ENCODE measurements at places on chromosomes 4 and X. TPM values are rescaled to one million over a fixed set of nuclear protein-coding genes. Genes with fewer than 3 reads are reported as not detected.

GRCh38 chr4:67687636-67688035, 13.3 kb downstream of the UBA6 start:
- H3K27me3 ChIP-seq: no peaks in the 10 kb centered on the region
- no peak overlapping the region for H3K27ac ChIP-seq
- no peaks in the 10 kb centered on the region for H3K4me1 ChIP-seq
- no peak overlapping the region for H3K4me3 ChIP-seq
- no peak for DNase-seq

Gene SMAD1
- 22.6 TPM for total RNA-seq

DNA sequence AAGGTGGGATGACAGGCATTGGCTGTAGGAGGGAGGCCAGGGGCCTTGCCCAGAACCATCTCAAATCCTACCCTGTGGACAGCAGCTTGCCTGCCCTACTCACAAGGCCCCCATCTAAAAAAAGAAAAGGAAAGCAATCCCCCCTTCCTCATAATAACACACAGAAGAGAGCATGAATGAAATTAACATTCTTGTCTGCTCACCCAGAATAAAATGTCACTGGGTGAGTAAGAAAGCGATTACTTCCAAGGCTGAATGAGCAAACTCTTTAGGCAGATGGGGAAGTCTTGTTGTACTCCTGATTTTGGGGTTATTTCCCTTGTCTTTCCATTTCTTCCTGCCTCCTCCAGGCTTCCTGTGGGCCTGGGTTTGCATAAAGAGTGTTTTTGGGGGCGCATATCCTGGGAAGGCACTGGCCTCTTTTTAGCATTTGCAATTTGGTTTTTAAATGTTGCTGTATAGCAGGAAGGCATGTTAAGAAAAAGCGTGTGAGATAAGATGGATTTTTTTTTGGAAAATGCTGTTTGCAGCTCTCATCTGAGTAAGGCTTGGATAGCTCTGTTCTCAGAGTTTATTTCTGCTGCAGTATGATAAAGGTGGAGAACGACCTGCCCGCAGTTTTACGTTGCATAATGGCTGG, 248.3 kb upstream of the GATB start:
- H3K4me3 ChIP-seq: no peak overlapping the region
- H3K4me1 ChIP-seq: peaks cover 16% of the 10 kb centered on the region
- DNase-seq: no peak
- no peaks in the 10 kb centered on the region for H3K27me3 ChIP-seq
- H3K27ac ChIP-seq: no peak overlapping the region

- H3K4me1 ChIP-seq: no peaks in the 10 kb centered on the region
- H3K4me3 ChIP-seq: no peak overlapping the region
- DNase-seq: peak; percentile 55
- H3K36me3 ChIP-seq: no peaks in the 10 kb centered on the region
- H3K27ac ChIP-seq: no peak overlapping the region
Measured at GRCh38 chr4:76867880-76868655, 29.9 kb downstream of the SOWAHB start.

DNA sequence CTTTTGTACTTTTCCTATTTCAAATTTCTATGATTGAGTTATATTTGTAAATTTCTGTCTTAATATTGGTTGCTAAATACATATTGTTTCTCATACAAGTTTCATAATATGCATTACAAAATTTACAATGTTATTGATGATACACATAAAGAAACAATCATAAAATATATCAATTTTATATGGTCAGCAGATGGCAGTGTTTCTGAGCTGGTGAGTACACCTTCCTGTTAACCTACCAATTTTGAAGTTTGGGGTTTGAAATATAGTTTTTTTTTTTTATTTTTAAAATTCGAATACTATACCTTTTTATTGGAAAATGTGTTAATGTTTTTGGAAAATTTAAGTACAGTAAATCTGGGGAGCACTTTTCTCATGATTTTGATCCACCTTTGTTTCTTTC, 1953.1 kb upstream of the ADGRL3 start:
- no peaks in the 10 kb centered on the region for H3K36me3 ChIP-seq
- H3K4me3 ChIP-seq: no peak overlapping the region
- H3K27me3 ChIP-seq: no peaks in the 10 kb centered on the region
- no peaks in the 10 kb centered on the region for H3K4me1 ChIP-seq
- no peak for DNase-seq

GRCh38 chr4:1084796-1085403, 28.5 kb downstream of the RNF212 start:
- no peaks in the 10 kb centered on the region for H3K4me1 ChIP-seq
- H3K27me3 ChIP-seq: no peaks in the 10 kb centered on the region
- H3K4me3 ChIP-seq: no peak overlapping the region
- no peak overlapping the region for H3K27ac ChIP-seq

DNA sequence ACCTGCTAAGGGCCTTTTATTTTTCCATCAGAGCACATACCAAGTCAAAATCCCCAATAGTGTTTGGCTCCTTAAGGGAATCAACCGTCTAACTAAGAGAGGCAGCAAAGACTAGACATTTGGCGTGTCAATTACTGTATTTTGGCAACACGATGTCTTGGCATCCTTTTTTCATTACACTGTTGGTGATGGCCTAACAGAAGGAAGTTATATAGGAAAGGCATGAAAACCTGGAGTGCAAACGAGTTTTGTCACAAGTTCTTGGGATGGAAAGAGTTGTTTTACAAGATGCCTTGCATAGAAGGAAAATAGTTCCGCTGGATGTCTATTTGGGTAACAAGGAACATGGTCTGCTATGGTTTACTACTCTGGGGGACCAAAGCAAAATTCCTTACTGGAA, 119.2 kb upstream of the TTC29 start:
- H3K27ac ChIP-seq: no peak overlapping the region
- no peak overlapping the region for H3K4me3 ChIP-seq
- no peaks in the 10 kb centered on the region for H3K36me3 ChIP-seq
- no peaks in the 10 kb centered on the region for H3K27me3 ChIP-seq

Gene RUFY3
- total RNA-seq: 36.0 TPM

- no peak overlapping the region for H3K27ac ChIP-seq
- DNase-seq: no peak
Measured at GRCh38 chr4:38624311-38624710, 39.7 kb upstream of the KLF3 start.

- no peaks in the 10 kb centered on the region for H3K4me1 ChIP-seq
- H3K27me3 ChIP-seq: no peaks in the 10 kb centered on the region
- DNase-seq: no peak
- no peak overlapping the region for H3K4me3 ChIP-seq
- no peaks in the 10 kb centered on the region for H3K36me3 ChIP-seq
Measured at GRCh38 chr4:20639346-20639745, 60.9 kb upstream of the PACRGL start.

Gene SLC6A14
- total RNA-seq: not detected

- H3K36me3 ChIP-seq: no peaks in the 10 kb centered on the region
- DNase-seq: no peak
- no peak overlapping the region for H3K27ac ChIP-seq
- no peaks in the 10 kb centered on the region for H3K4me1 ChIP-seq
- H3K4me3 ChIP-seq: no peak overlapping the region
- H3K27me3 ChIP-seq: no peaks in the 10 kb centered on the region
Measured at GRCh38 chr4:174273930-174274329, 9.5 kb downstream of the FBXO8 start.

Gene CCDC160
- 2.4 TPM for total RNA-seq

Gene RTL3
- not detected for total RNA-seq

- peak overlapping the region; percentile 52 for H3K27ac ChIP-seq
- H3K36me3 ChIP-seq: no peaks in the 10 kb centered on the region
- DNase-seq: no peak
- peak overlapping the region; percentile 77 for H3K4me3 ChIP-seq
- H3K4me1 ChIP-seq: no peaks in the 10 kb centered on the region
Measured at GRCh38 chrX:108439961-108440696, 491 bp downstream of the COL4A5 start.

DNA sequence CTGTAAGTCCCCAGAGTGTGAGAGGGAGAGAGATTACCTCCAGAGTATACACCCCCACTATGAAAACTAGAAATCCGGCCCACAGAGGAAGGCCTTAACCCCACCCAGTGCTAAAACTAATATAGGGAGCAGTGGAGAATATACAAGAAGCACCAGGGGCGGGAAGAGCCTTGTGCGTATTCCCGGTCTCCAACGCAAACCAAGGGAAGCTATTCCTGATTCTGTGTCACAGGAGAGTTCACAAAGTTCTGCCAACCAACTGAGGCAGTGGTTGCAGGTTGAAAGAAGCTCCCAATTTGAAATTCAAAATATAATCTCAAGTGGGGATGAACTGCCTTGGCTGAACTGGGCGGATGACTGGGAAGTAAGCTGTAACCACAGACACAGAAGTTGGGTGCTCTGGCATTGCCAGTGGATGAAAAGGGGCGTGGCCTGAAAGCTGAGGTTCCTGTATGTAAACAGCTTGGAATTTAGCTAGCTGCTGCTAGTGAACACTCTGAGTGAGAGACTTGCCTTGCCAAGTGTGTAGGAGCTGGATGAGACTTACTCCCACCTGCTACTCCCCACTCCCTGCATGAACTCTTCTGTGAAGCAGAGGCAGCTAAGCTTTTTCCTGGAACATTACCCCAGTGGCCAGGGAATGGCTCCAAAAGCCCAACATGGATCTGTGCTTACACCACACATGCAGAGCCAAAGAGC, 32.7 kb downstream of the ELF2 start:
- H3K4me1 ChIP-seq: peaks cover 12% of the 10 kb centered on the region
- no peak overlapping the region for H3K4me3 ChIP-seq
- DNase-seq: no peak
- peak overlapping the region; percentile 60 for H3K27ac ChIP-seq

Gene TMLHE
- 8.6 TPM for total RNA-seq

GRCh38 chr4:124433500-124433899, 279.0 kb downstream of the ANKRD50 start:
- H3K4me1 ChIP-seq: no peaks in the 10 kb centered on the region
- no peak overlapping the region for H3K27ac ChIP-seq
- no peak overlapping the region for H3K4me3 ChIP-seq
- H3K27me3 ChIP-seq: no peaks in the 10 kb centered on the region

DNA sequence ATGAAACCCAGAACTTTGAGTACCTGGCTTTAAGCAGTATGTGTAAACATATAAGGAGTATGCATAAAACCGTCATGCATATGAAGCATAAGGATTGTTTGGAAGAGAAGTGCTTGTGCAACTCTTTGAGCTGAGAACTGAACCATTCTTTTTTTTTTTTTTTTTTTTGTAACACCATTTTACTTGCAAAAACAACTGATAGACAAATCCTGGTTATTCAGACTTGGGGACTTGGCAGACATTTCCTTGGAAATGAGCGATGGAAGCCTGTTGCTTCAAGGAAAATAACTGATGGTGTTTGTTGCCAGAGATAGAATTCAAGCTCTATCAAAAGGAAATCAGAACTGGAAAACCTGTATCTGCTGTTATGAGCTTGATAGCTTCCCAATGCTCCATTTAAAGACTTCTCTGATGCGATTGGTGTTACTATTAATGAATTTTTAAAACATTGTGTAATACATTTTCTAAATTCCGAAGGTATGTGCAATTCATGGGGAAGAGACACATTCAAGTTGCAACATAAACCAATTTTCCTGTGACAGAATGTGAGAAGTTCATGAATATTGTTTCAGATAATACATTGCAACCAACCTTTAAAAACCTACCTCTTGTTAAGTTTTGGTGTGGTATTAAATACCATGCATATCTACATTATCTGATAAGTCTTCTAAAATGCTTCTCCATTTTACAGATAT, 47.0 kb upstream of the FAT1 start:
- H3K4me1 ChIP-seq: peaks cover 1% of the 10 kb centered on the region
- no peak for DNase-seq
- H3K4me3 ChIP-seq: no peak overlapping the region

Gene PROM1
- total RNA-seq: 65.4 TPM

- no peak overlapping the region for H3K4me3 ChIP-seq
- peaks cover 10% of the 10 kb centered on the region for H3K4me1 ChIP-seq
- H3K36me3 ChIP-seq: no peaks in the 10 kb centered on the region
- no peak for DNase-seq
- H3K27ac ChIP-seq: no peak overlapping the region
- no peaks in the 10 kb centered on the region for H3K27me3 ChIP-seq
Measured at GRCh38 chrX:68867458-68868112, 38.8 kb downstream of the EFNB1 start.

DNA sequence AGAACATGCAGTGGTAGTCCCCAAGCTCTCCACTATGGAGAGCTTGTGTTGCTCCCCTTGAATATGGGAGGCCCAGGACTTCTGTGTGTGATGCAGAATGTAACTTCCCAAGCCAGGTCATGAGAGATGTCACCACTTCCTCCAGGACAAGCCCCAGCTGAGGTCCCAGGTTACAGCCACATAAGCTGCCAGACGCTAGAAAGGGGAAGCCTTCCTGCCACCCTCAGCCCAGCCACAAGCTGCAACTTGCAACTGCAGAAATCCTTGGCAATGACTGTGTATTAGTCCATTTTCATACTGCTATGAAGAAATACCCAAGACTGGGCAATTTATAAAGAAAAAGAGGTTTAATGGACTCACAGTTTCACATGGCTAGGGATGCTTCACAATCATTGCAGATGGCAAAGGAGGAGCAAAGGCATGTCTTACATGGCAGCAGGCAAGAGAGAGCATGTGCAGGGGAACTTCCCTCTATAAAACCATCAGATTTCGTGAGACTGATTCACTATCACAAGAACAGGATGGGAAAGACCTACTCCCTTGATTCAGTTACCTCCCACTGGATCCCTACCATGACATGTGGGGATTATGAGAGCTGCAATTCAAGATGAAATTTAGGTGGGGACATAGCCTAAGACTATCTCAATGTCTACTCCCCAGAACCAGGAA, 91.5 kb upstream of the DHX15 start:
- no peak overlapping the region for H3K27ac ChIP-seq
- H3K4me3 ChIP-seq: no peak overlapping the region
- no peaks in the 10 kb centered on the region for H3K27me3 ChIP-seq

GRCh38 chrX:13581554-13581953, 12.2 kb downstream of the EGFL6 start:
- no peak overlapping the region for H3K27ac ChIP-seq
- no peak for DNase-seq
- H3K4me1 ChIP-seq: no peaks in the 10 kb centered on the region
- no peaks in the 10 kb centered on the region for H3K36me3 ChIP-seq
- H3K27me3 ChIP-seq: no peaks in the 10 kb centered on the region

GRCh38 chr4:29309050-29309449, 1411.1 kb upstream of the PCDH7 start:
- no peaks in the 10 kb centered on the region for H3K27me3 ChIP-seq
- DNase-seq: no peak
- no peak overlapping the region for H3K27ac ChIP-seq
- no peak overlapping the region for H3K4me3 ChIP-seq

All from H1 (cell line).